ENCODE measurements at places on chromosomes 11 and 22. TPM values are rescaled to one million over a fixed set of nuclear protein-coding genes. Genes with fewer than 3 reads are reported as not detected.

IGLL1 gene
- total RNA-seq: not detected

DAGLA gene
- 21.0 TPM for total RNA-seq

CYP2R1 gene
- total RNA-seq: 18.5 TPM

CHRDL2 gene
- total RNA-seq: 0.55 TPM

MMP11 gene
- 10.8 TPM for total RNA-seq

FGF3 gene
- total RNA-seq: not detected

AHNAK gene
- 1.2 TPM for total RNA-seq

LAYN gene
- 4.4 TPM for total RNA-seq

GRAMD1B gene
- total RNA-seq: 8.5 TPM

GRCh38 chr22:42724062-42724461, 3.4 kb upstream of the A4GALT start:
- H3K27me3 ChIP-seq: peaks cover 47% of the 10 kb centered on the region
- no peak overlapping the region for H3K4me3 ChIP-seq
- no peak overlapping the region for H3K27ac ChIP-seq
- DNase-seq: no peak

DNA sequence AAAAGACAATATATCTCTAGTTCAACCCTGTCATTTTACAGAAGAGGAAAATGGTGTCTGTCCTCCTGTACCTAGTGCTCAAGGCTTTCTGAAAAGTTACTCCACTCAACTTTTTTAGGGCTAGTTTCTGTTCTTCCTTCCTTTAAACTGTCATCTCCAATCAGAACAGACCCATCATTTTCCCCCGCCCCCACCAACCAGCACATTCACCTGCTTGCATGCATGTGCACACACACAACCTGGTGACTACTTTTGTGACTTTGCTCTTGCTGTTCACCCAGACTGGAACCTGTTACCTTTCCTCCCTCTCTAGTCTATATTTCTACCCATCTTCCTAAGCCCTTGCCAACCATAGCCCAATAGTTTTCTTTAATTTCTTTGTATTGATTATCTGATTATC, 5.6 kb downstream of the FBXO7 start:
- H3K27me3 ChIP-seq: no peaks in the 10 kb centered on the region
- peak overlapping the region; percentile 16 for H3K4me3 ChIP-seq
- no peak overlapping the region for H3K27ac ChIP-seq
- H3K4me1 ChIP-seq: peaks cover 20% of the 10 kb centered on the region
- DNase-seq: no peak
- no peaks in the 10 kb centered on the region for H3K36me3 ChIP-seq

DNA sequence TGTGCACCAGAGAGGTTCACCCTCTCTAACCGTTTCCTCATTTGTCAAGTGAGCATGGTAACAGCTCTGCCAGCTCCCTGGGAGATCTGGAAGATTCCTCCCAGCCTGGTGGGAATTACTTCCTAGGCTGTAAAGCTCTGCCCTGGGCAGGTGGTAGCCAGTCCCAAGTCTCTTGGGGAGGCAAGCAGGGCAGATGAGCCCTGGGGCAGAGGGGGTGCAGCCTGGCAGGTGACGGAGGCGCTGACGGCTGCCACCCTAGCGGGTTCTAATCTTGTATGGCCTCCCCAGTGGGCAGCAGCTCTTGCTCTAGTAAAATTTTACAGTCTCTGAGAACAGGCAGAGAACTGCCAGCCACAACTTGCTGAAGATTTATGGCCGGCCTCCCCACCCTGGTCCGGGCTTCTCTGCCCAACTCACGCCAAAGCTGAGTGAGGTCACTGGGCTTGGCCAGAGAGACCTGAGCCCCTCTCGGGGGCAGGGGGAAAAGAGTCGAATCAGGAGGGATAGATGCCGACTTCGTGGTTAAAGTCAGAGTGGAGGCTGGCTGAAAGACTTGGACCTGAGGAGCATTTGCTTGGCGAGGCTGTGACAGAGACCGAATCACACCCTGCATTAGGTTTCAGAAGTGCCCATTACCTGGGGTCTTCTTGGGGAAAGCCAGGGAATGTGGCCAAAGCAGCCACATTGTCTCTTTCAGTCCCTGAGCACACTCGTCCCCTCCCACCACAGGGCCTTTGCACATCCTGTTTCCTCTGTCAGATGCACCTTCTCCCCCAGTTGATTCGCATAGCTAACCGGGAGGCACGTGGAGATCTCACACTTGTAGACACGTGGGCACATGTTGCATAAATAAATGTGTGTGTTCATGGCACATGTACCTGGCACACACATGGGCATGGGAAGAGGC, 188.2 kb downstream of the MN1 start:
- no peak for DNase-seq
- no peaks in the 10 kb centered on the region for H3K36me3 ChIP-seq
- no peak overlapping the region for H3K4me3 ChIP-seq
- H3K27me3 ChIP-seq: no peaks in the 10 kb centered on the region
- no peak overlapping the region for H3K27ac ChIP-seq
- peaks cover 42% of the 10 kb centered on the region for H3K4me1 ChIP-seq

DNA sequence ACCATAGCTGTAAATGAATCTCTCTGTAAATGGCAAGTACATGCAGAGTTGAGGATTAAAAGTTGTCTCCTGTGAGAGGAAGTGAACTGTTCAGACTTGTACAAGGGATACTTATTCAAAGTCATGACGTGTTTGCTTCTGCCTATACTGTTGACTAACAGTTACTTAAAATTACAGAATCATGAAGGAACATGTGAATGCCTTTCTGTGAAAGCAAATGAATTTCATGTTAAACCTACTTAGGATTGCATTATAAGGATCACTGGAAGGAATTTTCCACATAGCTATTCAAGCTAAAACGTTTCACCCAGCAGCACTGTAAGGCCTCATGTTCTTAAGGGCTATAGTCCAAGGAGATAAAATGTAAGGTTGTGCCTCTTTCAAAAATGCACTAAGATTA, 93.4 kb upstream of the BIRC3 start:
- DNase-seq: no peak
- peaks cover 20% of the 10 kb centered on the region for H3K4me1 ChIP-seq

DNA sequence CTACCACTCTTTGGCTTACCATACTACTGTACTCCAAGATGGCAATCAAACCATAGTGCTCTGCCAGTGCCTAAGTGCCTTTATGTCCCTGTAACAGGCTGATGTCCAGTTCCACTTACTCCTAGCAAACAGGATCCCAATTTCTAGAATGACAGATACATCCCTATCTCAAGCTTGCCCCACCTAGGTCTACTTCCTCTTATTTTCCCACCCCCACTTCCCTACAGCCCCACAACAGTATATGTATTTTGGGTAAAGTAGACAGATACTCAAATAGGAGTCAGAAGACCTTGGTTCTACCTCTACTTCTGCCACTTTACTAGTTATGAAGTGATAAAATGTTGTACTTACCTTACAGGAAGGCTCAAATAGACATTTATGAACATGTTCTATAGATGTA, 24.1 kb downstream of the SIK3 start:
- no peaks in the 10 kb centered on the region for H3K27me3 ChIP-seq
- peaks cover 34% of the 10 kb centered on the region for H3K4me1 ChIP-seq
- DNase-seq: no peak
- no peak overlapping the region for H3K27ac ChIP-seq
- peaks cover under 1% of the 10 kb centered on the region for H3K36me3 ChIP-seq

DNA sequence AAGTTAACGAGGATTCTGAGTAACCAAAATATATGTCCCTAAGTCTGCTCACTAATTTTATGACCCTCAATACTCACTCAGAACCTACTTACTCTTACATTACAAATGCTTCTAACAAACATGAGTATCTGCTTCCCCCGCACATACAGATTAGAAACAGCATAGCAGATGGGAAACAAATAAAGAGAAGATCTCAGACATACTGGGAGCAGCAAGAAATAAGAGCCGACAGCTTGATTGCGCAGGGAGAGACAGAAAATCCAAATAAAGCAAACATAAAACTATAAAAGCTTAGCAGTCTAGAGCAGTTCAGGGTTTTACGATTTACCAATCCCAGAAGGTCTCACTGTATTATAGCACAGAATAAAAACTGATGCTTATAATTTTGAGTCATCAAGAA, 89.1 kb upstream of the DBX1 start:
- peaks cover 10% of the 10 kb centered on the region for H3K4me1 ChIP-seq
- H3K27me3 ChIP-seq: peaks cover 90% of the 10 kb centered on the region
- DNase-seq: no peak
- H3K27ac ChIP-seq: no peak overlapping the region
- H3K36me3 ChIP-seq: no peaks in the 10 kb centered on the region
- no peak overlapping the region for H3K4me3 ChIP-seq

- no peak overlapping the region for H3K27ac ChIP-seq
- H3K4me3 ChIP-seq: no peak overlapping the region
- no peak for DNase-seq
- H3K4me1 ChIP-seq: no peaks in the 10 kb centered on the region
- H3K27me3 ChIP-seq: no peaks in the 10 kb centered on the region
- no peaks in the 10 kb centered on the region for H3K36me3 ChIP-seq
These were observed 25.2 kb downstream of the FAM76B start for GRCh38 chr11:95764267-95764898.

GRCh38 chr11:72954860-72955259, 140.6 kb downstream of the ATG16L2 start:
- H3K4me1 ChIP-seq: peaks cover 4% of the 10 kb centered on the region
- no peak for DNase-seq
- no peaks in the 10 kb centered on the region for H3K27me3 ChIP-seq
- H3K4me3 ChIP-seq: no peak overlapping the region

DNA sequence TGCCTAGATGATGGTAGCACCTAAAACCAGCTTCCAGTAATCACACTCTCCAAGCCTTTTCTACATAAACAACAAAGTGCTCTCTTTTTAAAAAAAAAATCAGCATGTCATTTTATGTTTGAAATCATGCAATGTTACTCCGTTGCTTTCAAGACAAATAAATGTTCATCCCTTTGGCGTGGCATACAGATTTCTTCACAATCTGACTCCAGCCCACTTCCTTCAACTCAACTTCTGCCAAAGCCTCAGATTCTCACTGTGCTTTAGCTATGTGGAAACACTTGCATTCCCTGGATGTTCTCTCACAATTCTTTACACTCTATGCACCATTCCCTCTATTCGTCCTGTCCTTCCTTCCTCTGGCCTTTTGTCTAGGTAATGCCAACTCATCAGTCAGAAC, 206.3 kb upstream of the BLID start:
- no peak overlapping the region for H3K4me3 ChIP-seq
- H3K4me1 ChIP-seq: peaks cover 50% of the 10 kb centered on the region
- no peak for DNase-seq
- H3K36me3 ChIP-seq: no peaks in the 10 kb centered on the region

- no peak for DNase-seq
- H3K36me3 ChIP-seq: peaks cover 54% of the 10 kb centered on the region
- H3K4me1 ChIP-seq: peaks cover 5% of the 10 kb centered on the region
- no peaks in the 10 kb centered on the region for H3K27me3 ChIP-seq
- H3K4me3 ChIP-seq: no peak overlapping the region
These were observed 17.0 kb downstream of the IMMP1L start for GRCh38 chr11:31492320-31492913.

- no peak overlapping the region for H3K4me3 ChIP-seq
- H3K27me3 ChIP-seq: no peaks in the 10 kb centered on the region
- DNase-seq: no peak
These were observed 16.0 kb downstream of the FZD4 start for GRCh38 chr11:86938900-86939880.

DNA sequence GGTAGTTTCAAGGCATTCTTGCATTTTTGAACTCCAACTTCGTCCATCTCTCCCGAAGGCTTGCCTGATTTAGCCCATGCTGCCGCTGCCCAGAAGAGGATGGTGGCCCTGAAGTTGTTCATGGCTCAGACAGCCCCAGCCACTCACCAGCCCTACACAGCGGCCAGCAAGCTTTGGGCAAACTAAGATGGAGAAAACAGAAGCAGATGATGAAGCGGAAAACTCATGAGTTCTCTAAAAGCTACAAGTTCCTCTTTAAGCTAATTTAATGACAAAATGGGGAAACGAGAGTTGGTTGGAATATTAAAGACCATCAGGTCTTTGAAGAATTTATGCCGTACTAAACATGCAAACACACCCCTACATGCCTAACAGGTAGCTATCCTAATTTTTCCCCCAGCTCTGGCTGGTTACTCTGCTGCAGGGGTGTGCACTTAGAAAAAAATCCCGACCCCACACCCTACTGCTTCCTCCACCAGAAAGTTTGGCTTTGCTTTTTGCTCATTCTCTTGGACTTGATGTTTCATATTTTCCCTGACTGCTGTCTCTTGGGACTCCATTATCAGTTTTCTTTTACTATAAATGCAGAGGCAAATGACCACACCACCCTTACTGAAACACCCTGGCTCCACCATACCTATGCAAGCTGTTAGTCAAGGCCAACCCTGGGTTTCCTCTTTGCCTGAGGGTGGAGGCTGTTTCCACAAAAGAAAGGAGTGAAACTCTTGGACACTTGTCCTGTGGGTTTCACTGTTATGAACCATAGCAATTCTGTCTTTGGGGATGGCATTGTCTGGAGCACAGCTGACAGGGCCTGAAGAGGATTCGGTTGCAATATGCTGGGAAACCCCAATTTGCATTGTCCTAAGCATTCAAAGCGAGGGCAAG, at the start of gene MPEG1:
Gene MPEG1, minus strand, starts transcription at position 184 of the 888 bp plus-strand sequence. Its CDS starts 62 bp downstream, at position 122.
- H3K4me3 ChIP-seq: peak within 1 kb of the TSS; percentile 50
- peaks cover 18% of the 10 kb centered on the region for H3K36me3 ChIP-seq
- no peak within 1 kb of the TSS for H3K27ac ChIP-seq
- DNase-seq: no peak
- H3K4me1 ChIP-seq: peaks cover 5% of the 10 kb centered on the region
- no peaks in the 10 kb centered on the region for H3K27me3 ChIP-seq

DNA sequence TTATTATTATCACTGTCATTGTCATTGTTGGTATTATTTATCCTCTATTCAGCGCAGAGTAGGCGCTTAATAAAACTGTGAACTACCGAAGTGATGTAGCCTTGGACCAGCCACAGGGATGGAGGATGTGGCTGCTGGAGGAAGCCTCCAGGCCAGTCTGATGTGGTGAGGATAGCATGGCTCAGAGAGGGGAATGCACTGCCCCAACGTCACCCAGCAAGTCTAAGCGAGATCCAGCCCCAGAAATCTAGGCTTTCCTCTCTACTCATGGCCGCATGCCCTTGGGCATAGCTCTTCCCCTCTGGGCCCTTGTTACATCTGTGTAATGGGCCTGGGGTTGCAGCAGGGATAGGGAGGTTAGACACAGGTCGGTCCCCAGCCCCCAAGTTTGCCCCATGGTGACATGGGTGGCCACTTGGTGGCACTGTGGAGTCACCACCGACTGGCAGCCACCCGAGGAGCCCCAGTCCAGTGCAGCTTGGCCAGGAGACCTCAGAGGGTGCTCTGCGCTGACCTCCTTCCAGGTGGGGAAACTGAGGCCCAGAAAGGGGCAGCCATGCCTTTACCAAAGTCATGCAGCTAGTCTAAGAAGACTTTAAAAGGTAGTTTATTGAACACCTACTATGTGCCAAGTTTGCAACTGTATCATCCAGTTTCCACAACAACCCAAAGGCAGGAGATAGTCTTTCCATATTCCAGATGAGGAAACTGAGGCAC, 395.7 kb downstream of the MN1 start:
- H3K27me3 ChIP-seq: no peaks in the 10 kb centered on the region
- DNase-seq: peak; percentile 78
- no peaks in the 10 kb centered on the region for H3K36me3 ChIP-seq
- no peak overlapping the region for H3K27ac ChIP-seq
- no peak overlapping the region for H3K4me3 ChIP-seq
- peaks cover 19% of the 10 kb centered on the region for H3K4me1 ChIP-seq

- H3K36me3 ChIP-seq: no peaks in the 10 kb centered on the region
- DNase-seq: no peak
- H3K27ac ChIP-seq: no peak overlapping the region
- H3K4me3 ChIP-seq: no peak overlapping the region
These were observed 14.1 kb downstream of the ANKK1 start for GRCh38 chr11:113401718-113402117.

GRCh38 chr22:47695176-47695575, 932.7 kb downstream of the TBC1D22A start:
- no peak for DNase-seq
- H3K4me1 ChIP-seq: no peaks in the 10 kb centered on the region
- no peak overlapping the region for H3K27ac ChIP-seq

- H3K4me3 ChIP-seq: peak overlapping the region; percentile 54
- H3K36me3 ChIP-seq: no peaks in the 10 kb centered on the region
- no peaks in the 10 kb centered on the region for H3K27me3 ChIP-seq
- no peak overlapping the region for H3K27ac ChIP-seq
- H3K4me1 ChIP-seq: no peaks in the 10 kb centered on the region
These were observed 5.5 kb downstream of the HRAS start for GRCh38 chr11:529728-530411.

Data from neural crest cell (in vitro differentiated cells).